Dermis microvascular lymphatic vessel endothelial cell (primary cell): ENCODE measurements at places on chromosomes 7 and 10.

DNA sequence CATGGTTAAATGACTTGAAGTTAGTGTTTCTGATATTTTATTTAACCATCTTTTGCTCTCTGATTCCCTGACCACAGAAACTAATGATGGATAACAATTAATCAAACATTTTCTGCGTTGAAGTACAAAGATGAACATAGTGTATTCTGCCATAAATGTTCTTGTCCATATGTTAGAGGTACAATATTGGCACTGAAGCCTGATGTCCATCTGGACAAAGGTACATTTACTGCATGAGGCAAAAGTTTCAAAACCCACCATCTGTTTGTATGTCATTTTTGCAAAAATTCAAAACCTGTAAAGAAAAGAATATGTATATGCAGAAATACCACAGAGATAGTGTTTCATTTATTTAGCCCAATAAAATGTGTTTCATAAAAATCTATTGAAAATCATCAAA lies 861.5 kb downstream of the ANKRD7 start:
- no peak for DNase-seq

GRCh38 chr10:125023862-125024496 lies 82.1 kb downstream of the ZRANB1 start:
- DNase-seq, result no peak

GRCh38 chr7:80783678-80784327 lies 135.0 kb downstream of the SEMA3C start:
- no peak for DNase-seq

DNA sequence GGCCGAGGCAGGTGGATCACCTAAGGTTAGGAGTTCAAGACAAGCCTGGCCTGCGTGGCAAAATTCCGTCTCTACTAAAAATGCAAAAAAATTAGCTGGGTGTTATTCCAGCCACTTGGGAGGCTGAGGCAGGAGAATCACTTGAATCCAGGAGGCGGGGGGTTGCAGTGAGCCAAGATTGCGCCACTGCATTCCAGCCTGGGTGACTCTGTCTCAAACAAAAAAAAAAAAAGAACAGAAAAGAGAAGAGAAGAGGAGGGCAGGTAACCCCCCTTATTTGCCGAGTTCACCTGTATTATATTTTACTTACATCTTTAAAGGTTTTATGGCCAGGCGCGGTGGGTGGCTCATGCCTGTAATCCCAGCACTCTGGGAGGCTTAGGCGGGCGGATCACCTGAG lies 91.7 kb downstream of the RNF216 start:
- DNase-seq, result no peak
